CD4-positive, alpha-beta T cell treated with Interleukin-17A for 4 hours (primary cell): ENCODE measurements at places on chromosomes 3 and 15.

DNA sequence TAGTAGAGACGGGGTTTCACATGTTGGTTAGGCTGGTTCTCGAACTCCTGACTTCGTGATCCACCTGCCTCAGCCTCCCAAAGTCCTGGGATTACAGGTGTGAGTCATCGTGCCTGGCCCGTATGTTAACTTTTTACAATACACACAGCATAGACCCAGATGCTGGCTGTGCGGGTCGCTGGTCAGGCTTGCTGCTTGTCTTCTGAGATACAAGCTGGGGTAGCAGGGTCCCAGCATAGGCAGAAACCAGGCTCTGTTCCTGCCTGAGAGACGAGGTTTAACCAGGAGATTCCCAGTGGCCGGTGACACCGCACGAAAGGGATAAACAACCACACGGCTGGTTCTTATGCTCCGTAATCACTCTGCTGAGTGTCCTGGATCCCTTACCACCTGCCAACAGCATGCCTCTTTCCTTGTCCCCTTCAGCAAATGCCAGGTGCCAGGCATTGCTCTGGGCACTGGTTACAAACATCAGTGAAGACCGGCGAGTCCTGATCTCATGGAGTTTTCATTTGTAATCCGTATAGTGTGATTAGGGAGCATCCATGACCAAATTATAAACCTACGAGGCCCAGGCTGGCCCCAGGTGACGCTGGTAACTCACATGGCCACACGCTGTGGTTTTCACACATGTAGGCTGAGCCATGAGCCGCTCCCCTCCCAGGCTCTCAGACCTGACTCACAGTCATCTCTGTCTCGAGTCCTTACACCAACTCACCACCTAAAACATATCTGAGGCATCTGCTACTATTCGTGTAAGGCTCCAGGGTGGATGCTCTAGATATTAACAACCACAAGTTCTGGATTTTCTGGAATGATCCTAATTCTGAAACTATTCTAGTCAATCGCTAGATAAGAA, 125.7 kb downstream of the PDZRN3 start:
- DNase-seq = no peak

DNA sequence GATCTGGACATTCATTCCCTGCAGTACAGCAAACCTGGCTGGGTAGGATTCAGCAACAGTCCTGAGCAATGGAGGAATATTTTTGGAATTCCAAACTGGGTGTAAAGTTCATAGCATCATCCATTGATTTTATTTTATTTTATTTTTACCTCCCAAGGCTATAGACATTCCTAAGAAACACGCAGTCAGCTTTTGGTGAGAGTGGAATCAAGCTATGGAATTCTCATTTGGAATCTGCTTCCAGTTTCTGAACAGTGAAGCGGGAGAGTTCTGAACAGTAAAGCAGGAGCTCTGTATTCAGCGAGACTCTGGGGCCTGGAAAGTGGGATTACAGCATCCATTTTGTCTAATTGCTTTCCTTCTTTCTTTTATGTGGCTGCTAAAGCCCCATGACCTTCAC, 1.4 kb upstream of the PDZRN3 start:
- DNase-seq = no peak

DNA sequence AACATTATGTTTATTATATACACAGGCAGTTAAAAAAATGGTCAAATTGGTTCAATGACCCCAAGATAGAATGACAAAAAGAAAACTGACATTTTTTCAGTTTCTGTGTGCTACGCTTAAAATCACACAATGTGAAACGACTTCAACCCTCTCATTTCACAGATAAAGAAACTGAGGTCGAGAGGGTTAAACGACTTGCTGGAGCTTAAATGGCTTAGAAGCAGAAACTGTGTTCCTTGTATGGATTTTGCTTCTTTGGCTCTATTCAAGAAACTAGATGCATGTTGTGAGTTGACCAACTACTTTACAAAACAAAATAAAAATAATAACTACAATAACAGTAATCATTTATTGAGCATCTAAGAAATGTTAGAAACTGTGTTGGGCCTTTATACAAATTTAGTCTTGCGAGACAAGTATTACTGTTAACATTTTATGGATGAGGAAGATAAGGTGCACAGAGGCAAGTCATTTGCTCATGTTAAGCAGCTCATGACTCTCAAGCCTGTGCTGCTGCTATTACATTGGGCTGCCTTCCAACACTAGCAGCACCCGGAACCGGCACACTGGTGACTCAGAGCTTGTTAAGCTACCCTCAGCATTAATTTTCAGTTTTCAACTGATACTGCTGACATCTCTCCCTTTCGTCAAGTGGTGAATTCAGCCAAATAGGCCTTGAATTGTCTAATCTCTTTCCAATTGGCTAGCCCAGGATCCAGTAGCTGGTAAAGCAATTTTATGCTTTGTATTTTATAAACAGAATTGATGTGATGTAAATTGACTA, 487.6 kb downstream of the NAALADL2 start:
- no peak for DNase-seq

DNA sequence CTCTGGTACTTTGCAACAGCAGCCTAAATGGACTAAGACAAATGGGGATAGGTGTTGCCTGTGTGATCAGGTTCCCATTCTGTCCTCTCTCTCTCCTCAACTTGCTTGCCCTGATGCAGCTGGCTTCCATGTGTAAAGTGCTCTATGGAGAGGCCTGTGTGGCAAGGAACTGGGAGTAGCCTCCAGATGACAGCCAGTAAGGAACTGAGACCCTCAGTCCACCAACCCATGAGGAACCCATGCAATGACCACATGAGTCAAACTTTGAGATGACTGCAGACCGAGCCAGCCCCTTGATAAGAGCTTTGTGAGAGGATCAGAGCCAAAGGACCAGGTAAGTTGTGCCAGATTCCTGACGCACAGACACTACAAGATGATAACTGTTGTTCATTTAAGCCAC, 74.6 kb upstream of the ADPGK start:
- DNase-seq = no peak

- no peak for DNase-seq
These were observed 295.3 kb downstream of the NEK10 start for GRCh38 chr3:27073912-27074311.
